ENCODE measurements at places on chromosomes 5 and 9.

DNA sequence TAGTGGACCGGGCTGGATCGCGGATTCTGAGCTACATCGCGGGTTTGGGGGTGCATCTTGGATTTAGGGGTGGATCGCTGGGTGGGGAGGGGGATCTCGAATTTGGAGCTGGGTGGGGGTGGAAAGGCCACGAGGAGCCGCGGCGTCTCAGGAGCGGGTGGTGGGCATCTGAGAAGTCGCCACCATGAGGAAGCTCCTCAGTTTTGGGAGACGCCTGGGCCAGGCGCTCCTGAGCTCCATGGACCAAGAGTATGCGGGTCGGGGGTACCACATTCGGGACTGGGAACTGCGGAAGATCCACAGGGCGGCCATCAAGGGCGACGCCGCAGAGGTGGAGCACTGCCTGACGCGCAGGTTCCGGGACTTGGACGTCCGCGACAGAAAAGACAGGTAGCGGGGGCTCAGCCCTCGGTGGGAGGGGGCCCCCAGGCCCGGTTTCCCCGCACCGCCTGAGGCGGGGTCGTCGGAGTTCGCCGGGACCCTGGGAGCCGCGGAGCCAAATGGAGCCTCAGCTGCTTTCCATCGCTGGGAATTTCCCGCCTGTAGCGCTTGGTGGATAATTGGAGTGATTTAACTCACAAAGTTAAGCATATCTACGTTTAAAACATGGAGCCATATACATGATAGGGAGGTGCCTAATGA lies 376 bp downstream of the ANKRD18B start:
- no peak for DNase-seq

- no peak for DNase-seq
These were observed 546.4 kb upstream of the ARRDC3 start for GRCh38 chr5:91929522-91929817.

GRCh38 chr9:14399756-14400657 lies 86.1 kb upstream of the NFIB start:
- DNase-seq = no peak

DNA sequence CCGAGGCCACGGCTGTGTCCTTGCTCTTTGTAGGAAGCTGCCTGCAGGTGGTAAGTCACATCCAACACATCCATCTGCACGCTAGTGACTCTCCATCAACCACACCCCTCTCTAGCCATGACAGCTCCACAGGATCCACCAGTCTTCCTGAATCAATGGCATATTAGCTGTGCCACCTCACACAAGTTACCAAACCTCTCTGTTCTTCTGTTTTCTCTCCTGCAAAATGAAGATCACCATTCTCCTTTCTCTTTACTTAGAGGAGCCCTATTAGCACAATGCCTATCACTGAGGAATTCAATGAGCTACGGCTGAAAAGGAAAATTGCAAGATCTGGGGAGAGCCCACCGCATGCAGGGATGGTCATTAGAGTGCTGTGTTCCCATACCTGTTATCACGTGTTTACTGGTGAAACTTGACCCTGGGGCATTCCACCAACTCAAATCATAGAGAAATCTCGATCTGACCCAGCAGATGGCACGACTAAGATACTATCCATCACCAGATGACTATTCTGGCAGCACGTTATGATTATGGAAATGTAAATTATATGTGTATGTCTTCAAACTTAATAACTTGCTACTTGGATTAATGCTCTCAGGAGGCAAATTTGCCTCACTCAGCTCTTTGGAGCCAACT lies 20.9 kb downstream of the WHRN start:
- no peak for DNase-seq

DNA sequence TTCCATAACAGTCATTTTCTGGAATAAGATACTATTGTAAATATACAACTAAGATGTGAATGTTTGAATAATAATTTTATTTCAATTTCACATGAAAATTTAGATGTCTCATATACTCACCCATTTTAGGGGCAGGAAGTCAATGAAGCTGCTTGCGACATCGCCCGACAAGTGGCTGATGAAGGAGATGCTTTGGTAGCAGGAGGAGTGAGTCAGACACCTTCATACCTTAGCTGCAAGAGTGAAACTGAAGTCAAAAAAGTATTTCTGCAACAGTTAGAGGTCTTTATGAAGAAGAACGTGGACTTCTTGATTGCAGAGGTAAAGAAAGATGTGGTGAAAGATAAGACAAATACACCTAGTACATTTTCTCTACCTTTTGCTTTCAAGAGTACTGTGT lies 8.6 kb downstream of the BHMT start:
- no peak for DNase-seq

GRCh38 chr9:99400184-99400731 lies 178.2 kb downstream of the SEC61B start:
- DNase-seq = no peak

GRCh38 chr5:33892620-33893137 lies 889 bp upstream of the ADAMTS12 start:
- peak; percentile 45 for DNase-seq

- DNase-seq = peak; percentile 55
These were observed 28.7 kb downstream of the ENHO start for GRCh38 chr9:34493972-34494535.

DNA sequence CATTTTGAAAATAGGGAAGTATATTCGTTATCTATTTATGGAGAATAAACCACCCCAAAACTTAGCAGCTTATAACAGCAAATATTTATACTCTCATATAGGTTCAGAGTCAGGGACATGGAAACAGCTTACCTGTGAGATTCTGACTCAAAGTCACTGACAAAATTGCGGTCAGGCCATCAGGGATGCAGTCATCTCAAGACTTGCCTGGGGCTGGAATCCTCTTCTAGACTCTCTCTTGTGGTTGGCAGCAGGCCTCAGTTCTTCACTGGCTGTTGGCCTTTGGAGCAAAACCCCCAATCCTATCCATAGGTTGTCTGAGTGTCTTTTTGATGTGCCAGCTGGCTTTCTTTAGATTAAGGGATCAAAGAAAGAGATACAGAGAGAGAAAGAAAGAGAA lies 275.6 kb downstream of the SEC61B start:
- no peak for DNase-seq

GRCh38 chr5:132198571-132198970 lies 29.1 kb downstream of the P4HA2 start:
- DNase-seq = no peak

DNA sequence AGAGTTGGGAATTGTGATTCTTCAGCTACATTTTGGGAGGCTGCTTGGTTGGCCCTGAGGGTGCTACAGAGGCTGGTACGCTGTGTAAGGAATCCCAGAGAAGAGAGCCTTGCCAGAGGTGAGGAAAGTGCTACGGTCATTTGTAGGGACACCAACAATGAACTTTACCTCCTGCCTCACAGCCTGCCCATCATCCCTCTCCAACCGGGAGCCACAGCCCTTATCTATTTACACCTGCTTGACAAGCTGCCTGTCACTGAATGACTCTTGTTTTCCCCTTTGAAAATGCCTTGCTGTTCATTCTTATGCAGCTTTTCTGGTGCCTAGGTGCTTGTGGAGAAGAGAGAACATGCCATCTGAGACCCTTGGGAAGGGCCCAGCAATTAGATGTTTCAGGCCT lies 110.8 kb downstream of the PCSK1 start:
- DNase-seq = no peak

GRCh38 chr9:122936883-122937282 lies 3.9 kb upstream of the RABGAP1 start:
- no peak for DNase-seq

GRCh38 chr9:224582-225520 lies 10.2 kb downstream of the DOCK8 start:
- DNase-seq = no peak

GRCh38 chr5:137236252-137236651 lies 262.9 kb downstream of the SPOCK1 start:
- DNase-seq = no peak

DNA sequence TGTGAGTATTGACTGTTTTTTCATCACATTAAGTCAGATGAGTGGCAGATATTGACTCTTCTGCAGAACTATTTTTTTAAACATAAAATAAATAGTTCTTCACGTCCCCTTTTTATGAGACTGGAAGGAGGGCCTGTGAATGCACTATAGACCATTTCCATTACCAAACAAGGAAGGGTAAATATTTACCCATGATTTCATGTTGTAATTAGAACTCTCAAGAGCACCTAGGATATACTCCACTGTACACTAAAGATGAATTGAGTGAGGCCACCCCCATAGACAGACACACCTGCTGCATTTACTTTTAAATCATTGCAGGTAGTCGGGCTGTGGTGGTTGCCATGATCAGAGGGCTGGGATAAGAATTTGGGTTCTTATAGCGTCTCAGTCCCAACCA lies 22.6 kb downstream of the SLC36A1 start:
- DNase-seq = no peak

DNA sequence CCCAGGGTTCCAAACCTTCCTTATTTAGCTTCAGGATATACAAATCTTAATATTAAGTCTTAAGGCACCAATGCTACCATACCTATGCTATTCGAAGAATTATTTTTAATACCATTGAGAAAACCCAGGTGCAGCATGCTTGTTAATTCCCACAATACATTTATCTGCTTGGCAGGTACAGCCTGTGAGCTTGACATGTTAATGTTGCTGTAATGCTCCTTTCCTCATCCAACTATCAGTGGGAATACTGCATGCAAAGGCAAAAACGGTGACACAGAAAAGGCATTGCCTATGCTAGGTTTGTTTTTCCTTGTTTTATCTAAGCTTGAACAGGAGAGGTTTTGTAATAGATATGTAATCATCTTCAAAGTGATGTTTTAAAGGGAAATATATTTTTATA lies 135.7 kb upstream of the COX7C start:
- DNase-seq = no peak

DNA sequence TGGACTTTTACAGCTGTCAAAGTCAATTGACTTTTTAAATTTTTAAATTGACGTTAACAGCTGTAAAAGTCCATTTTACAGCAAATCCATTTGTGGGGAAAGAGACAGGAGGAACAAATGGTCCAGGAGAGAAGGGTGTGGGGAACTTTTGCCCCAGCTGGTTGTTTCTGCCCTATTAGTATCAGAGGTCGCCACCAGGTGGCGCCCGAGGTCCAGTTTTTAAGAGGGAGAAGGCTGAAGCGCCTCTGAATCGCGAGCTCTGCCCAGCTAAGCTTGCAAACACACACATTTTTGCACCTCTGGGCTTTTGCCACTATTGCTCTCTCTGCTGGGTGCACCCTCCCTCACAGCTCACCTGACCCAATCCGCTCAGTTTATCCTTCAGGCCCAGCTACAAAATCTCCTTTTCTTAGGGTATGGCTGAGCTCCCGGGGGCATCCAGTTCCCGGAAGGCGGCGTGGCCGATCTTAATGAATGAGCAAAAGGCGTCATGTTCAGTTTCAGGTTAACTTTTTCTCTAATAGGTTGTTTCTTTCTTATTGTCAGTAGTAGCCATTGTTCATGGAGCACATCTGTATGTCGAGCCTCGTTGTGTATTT lies 6.3 kb upstream of the TTLL11 start:
- peak; percentile 78 for DNase-seq

DNA sequence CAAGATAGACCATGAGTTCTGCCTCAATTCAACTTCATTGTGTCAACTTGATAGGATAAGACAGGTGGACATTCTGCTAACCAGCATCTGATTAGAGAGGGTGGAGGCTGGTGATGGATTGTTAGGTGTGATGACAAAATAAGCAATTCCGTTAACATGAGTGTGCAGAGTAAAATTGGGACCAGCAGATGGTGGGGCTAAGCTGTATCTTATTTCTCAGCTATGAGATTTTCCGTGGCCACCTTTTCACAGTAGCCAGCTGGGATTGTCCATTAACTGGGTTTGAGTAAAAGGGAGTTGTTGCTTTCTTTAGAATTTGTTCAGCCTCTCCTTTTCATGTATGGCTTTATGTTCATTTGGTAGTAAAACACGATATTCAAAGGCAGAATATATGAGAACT lies 28.8 kb upstream of the TAL2 start:
- DNase-seq = no peak

DNA sequence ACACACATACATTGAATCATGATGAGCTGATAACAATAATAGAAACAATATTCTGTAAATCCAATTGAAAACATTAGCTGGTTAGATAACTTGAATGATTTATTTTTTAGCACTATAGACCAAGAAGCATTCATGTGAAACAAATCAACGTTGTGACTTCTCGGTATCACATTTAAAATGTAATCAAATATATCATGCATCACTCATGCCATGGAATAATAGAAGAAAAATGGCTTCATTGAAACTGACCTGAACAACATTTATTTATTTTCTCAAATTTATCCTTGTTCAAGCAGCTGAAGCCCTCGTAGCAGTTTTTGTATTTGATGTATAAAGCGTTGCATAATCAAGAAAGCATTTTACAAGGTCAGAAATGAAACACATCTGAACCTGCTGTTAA lies 299.6 kb upstream of the CDH18 start:
- no peak for DNase-seq

- no peak for DNase-seq
These were observed 21.1 kb downstream of the IRF1 start for GRCh38 chr5:132469380-132470009.

GRCh38 chr9:110073356-110073905 lies 134.5 kb downstream of the C9orf152 start:
- DNase-seq = no peak

DNA sequence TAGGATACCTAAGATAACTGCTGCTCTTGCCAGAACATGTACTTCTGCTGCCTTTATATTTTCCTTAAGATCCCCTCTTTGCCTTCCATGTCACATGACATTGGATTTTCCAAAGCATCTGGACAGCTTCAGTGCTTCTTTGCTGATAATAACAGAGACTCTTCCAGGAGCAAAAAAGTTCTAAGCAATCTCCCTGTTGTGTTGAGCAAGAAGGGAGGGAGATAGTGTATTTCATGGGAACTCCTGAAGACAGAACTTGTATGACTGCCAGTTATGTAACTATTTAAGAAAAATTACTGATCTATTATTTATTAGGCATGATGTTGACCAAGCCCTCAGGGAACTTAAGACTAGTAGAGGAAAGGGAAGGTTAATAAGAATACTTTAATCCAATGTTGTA lies 454.7 kb downstream of the SPATA31D1 start:
- DNase-seq = no peak

DNA sequence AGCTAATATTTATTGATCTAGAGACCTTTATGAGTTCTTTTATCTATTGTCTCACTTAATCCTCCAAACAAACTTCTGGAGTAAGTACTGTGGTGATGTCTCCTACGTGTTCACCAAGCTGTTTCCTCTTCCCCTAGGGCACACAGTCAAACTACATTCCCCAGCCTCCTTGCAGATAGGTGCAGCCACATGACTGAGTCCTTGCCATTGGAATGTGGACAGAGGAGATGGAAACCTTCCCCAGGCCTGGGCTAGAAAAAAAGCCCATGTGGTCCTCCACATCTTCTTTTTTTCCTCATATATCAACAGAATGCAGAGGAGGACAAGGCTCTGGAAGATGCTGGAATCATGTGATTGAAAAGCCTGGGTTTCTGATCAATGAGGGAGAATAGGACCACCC lies 88.0 kb downstream of the ANKRD55 start:
- DNase-seq = no peak

GRCh38 chr5:14693070-14693469 lies 28.6 kb downstream of the OTULIN start:
- no peak for DNase-seq

Measured in left kidney (tissue), 8 donors.